SK-MEL-5 (cell line): ENCODE measurements at places on chromosomes 6 and 20. TPM values are rescaled to one million over a fixed set of nuclear protein-coding genes. Genes with fewer than 3 reads are reported as not detected.

DNA sequence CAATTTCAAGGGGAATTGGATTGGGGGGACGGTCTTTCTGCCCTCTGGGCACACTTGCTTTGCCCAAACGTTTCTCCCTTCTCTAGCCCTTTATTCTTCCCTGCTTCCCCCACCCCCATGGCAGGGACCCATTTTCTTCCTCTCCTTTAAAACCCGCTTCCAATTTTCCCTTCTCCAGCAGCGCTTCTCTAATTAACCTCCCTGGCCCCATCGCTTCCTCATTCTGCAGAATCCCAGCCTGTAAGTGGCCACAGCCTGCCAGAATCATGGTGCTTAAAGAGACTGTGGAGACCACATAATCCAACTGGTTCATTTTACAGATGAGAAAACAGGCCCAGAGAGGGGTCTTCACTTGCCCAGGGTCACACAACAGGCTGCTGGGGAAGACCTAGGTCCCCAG lies 61.4 kb downstream of the CPNE5 start:
- DNase-seq, result no peak

DNA sequence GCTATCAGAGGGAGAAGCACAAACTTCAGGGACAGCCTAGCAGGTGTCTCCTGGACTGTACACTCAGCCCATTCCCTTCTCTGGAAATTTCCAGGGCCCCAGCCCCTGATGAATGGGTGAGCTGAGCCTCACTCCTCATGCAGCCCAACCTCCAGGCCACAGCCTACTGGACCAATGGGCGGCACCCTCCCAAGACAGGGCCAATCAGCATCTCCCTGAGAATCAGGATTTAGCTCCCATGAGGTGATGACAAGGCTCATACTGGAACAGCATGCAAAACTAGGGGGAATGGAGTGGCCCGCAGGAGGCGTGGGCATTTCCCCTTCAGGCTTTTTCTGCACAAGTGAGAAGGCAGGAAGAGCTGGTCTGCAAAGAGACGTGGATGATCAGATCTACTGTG lies 29.0 kb downstream of the NFATC2 start:
- no peak for DNase-seq

GRCh38 chr20:48684501-48685041 lies 143.2 kb downstream of the PREX1 start:
- DNase-seq, result no peak

DNA sequence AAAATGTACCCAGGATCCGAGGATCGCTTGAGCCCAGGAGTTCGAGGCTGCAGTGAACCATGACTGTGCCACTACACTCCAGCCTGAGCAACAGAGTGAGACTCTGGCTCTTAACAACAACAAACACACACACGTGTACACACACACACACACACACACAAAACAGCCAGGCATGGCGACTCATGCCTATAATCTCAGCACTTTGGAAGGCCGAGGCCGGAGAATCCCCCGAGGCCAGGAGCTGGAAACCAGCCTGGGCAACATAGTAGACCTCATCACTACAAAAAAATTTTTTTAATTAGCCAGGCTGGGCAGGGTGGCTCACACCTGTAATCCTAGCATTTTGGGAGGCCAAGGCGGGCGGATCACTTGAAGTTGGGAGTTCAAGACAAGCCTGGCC lies 23.3 kb upstream of the ARFGEF2 start:
- no peak for DNase-seq

GRCh38 chr20:56925082-56925830 lies 296.1 kb downstream of the TFAP2C start:
- no peak for DNase-seq

- DNase-seq, result no peak
Observed at GRCh38 chr20:39778431-39778830, 816.3 kb downstream of the DHX35 start.

DNA sequence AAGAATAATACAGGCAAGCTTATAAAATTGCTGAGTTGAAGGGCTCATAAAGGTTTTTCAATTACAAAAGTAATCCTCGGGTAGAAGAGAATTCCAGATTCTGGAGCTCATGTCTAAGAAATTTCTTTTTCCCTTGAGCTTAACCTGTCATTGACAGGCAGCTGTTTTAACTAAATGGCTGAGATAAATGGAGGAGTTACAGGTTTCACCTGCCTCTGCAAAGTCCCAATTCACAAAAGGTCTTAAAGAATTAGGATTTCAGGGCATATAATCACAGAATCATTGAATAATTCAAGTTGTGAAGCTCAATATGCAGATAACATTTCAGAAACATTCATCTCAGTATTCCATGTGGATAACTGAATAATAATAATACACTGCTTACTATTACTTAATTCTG lies 660.1 kb upstream of the NRSN1 start:
- DNase-seq, result no peak

- DNase-seq, result peak; percentile 50
Observed at GRCh38 chr6:119653329-119653728, 303.8 kb upstream of the MAN1A1 start.

DNA sequence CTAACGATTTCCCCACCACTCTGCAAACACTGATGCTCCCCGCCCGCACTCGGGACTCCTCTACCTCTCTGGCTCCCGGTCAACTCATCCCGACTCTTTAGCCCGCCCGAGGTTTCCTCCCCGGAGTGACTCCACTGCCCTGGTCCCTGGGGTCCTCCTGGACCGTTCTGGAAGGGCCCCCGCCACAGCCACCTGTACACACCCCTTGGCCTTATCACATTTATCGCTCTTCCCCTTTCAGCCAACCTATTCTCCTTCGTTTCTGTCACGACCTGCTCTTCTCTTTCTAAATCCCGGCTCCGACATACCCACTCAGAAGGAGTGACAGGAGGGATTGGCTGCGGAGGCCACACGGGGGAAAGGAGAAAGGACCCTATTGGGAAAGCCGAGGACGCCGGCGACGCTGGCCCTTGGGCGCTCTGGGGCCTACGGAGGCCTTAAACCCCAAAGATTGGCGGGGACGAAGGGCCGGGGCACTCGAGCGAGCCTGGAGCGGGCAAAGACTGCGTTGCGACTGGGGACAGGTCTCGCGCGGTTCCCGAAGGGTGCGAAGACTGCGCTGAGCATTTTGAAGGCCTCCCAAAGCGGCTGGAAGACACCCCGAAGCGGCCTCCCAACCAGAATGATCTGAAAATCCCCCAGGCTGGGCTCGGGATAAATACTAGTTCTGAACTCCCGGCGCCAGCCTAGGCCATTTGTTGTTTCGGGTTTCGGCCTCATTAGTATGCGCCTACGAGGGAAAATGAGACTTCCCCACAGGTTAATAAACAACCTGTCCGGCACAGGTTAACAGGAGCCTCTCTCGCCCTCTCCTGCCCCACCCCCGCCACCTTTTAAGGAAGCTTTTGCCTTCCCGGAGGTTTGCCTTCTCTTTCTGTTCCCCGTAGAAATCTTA lies 9.2 kb downstream of the SIM1 start:
- DNase-seq, result no peak

GRCh38 chr20:37727957-37728634 lies 34.3 kb downstream of the CTNNBL1 start:
- DNase-seq, result peak; percentile 14

- no peak for DNase-seq
Observed at GRCh38 chr6:139380611-139381010, 6.2 kb upstream of the CITED2 start.

DNA sequence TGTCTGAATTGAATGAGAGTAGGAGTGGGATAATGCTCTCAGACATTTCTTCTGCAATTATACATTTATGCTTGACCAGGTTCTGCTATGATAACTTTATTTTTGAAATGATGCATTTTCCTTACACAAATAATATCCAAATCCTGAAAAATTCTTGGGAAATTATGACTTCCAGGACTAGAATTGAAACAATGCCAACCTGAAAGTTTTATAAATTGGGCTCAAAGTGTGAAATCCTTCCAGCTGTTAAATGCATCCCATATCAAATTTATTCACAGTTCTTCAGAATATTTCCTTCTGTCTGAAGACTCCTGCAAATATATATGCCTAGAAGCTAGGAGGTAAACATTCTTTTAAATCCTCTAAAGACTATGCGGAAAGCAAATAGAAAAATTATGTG lies 155.7 kb upstream of the EYA4 start:
- DNase-seq, result no peak

DNA sequence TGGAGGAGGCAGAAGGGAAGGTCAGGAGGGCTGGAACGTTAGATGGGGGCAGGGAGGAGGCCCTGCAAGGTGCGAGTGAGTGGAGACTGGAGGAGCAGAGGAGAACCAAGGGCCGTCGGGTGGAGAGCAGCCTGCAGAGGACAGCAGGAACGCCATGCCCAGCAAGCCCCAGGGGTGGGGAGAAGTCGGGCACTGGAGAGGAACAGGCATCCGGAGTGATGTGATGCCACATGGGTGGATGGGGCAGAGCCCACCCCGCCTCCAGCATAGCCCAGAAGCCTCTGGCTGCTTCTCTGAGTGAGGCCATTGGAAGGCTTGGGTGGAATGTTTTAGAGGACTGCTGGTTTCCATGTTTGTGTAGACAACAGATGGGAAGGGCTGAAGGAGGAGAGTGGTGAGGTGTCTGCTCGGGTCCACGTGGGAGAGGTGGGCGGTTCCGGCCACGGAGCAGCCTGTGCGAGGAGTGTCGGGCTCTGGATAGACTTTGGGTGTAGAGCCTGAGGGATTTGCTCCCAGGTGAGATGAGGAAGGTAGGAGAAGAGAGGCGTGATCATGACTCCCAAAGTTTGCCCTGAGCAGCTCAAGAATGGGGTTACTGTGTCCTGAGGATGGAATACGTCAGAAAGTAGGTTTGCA lies 221.4 kb downstream of the SMOC2 start:
- DNase-seq, result no peak

DNA sequence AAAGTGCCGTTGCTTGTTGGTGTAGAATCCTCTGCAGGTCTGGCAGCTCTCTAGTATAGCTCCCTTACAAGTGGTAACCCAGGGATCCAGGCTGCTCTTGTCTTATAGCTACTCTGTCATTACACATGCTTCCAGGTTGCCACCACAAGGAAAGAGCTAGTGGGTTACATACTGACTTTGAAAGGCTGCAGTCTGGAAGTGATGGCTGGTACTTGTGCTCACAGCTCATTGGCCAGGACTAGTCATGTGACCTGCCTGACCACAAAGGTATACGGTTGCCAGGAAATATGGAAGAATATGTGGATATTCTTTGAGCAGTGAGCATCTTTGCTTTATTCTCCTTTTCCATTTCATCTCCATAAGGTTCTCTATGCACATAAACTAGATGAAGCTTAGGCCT lies 46.0 kb downstream of the RREB1 start:
- no peak for DNase-seq

GRCh38 chr6:90293319-90293953 lies 3.2 kb downstream of the BACH2 start:
- no peak for DNase-seq

DNA sequence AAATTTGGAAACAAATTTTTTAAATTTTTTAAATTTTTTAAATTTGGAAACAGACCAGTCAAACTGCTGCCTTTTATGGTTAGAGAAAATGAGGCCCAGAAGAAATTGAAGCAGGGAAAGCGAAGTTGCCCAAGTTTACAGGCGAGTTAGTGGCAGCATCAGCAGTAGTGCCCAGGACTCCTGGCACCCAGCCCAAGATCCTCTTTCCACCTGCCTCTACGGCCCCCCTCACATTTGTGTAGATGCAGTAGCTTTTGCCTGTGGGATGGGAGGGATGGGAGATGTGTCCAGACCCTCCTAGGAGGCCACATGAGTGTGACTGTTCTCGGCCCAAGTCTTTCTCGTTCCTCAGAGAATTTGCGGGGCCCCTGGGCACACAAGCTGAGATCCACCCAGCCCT lies 49.8 kb downstream of the HNF4A start:
- DNase-seq, result no peak

DNA sequence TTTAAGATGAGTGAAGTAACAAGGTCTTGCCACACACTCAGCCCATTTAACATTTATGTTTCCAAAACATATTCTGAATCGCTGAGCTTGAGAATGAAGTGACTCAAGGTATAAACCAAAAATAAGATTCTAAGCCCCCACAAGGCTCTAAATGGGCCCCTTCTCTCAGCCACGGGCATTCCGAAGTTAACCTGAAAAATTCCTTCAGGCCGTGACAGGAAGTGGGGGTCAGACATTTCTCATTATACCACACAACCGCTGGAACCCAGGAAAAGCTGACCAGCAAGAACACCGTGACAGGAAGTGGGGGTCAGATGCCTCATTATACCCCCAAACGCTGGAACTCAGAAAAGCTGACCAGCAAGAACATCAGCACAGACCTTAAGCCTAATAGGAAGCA lies 247.9 kb downstream of the ERMARD start:
- no peak for DNase-seq

GRCh38 chr20:25324412-25324811 lies 66.2 kb downstream of the ABHD12 start:
- DNase-seq, result no peak

- DNase-seq, result no peak
Observed at GRCh38 chr6:160428069-160428430, 79.9 kb downstream of the SLC22A3 start.

GRCh38 chr20:46058599-46059281 lies 29.7 kb downstream of the SLC12A5 start:
- DNase-seq, result no peak

GRCh38 chr6:153058909-153059308 lies 56.4 kb upstream of the MTRF1L start:
- no peak for DNase-seq

- DNase-seq, result peak; percentile 90
Observed at GRCh38 chr20:47205577-47206123, 150.8 kb downstream of the ZMYND8 start.

GRCh38 chr20:12891643-12892042 lies 117.1 kb upstream of the SPTLC3 start:
- no peak for DNase-seq

DNA sequence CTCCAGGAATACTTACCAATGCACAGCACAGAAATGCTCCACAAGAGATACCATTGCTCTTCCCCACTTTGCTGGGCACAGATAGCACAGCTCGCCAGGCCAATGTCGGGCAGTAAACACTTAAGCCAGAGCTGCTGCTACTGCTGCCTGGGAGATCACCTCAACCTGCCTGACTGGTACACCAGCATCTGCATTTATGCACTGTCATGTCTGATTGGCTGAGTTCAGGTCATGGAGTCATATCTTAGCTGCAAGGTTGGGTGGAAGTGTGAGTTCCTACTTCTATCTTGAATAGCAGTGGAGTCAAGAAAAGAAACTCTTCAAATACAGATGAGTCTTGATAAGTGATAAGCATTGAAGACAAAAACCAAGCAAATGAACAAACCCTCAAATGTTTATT lies 10.9 kb upstream of the ADGRF4 start:
- DNase-seq, result no peak

RWDD2A gene
- total RNA-seq, result 2.8 and 3.1 TPM in 2 replicates

TSPO2 gene
- not detected in 2 replicates for total RNA-seq

TMEM244 gene
- not detected in 2 replicates for total RNA-seq

CCN5 gene
- 0.45 and 0.85 TPM in 2 replicates for total RNA-seq

CCN6 gene
- not detected in 2 replicates for total RNA-seq

OVOL2 gene
- total RNA-seq, result not detected in 2 replicates

C20orf202 gene
- total RNA-seq, result not detected in 2 replicates

NDUFAF4 gene
- 120 and 122 TPM in 2 replicates for total RNA-seq

HLA-DRB1 gene
- 2.0 and 2.1 TPM in 2 replicates for total RNA-seq

CD24 gene
- total RNA-seq, result 0.42 and 1.1 TPM in 2 replicates

TLDC2 gene
- not detected in 2 replicates for total RNA-seq

BMP2 gene
- 0.05 and 0.26 TPM in 2 replicates for total RNA-seq

HLA-DMB gene
- total RNA-seq, result 1.9 and 2.6 TPM in 2 replicates

SRSF3 gene
- total RNA-seq, result 225 and 237 TPM in 2 replicates

COL21A1 gene
- total RNA-seq, result 0.16 and 0.66 TPM in 2 replicates

ATP9A gene
- total RNA-seq, result 17.2 and 20.3 TPM in 2 replicates
